Stomach (tissue), 19 donors: ENCODE measurements at places on chromosomes 6 and 20. TPM values are rescaled to one million over a fixed set of nuclear protein-coding genes. Genes with fewer than 3 reads are reported as not detected.
A peak's percentile ranks its signal among the peaks of the same experiment; 100 is the strongest.

- DNase-seq: peak; percentile 73
Measured at GRCh38 chr6:129774697-129775447, 64.9 kb upstream of the ARHGAP18 start.

- no peak for DNase-seq
Measured at GRCh38 chr6:136989571-136990241, 55.1 kb downstream of the IL20RA start.

GRCh38 chr6:42113936-42114636 lies 28.3 kb downstream of the C6orf132 start:
- peak; percentile 72 for DNase-seq

- no peak for DNase-seq
Measured at GRCh38 chr6:70037445-70037844, 171.1 kb downstream of the COL19A1 start.

DNA sequence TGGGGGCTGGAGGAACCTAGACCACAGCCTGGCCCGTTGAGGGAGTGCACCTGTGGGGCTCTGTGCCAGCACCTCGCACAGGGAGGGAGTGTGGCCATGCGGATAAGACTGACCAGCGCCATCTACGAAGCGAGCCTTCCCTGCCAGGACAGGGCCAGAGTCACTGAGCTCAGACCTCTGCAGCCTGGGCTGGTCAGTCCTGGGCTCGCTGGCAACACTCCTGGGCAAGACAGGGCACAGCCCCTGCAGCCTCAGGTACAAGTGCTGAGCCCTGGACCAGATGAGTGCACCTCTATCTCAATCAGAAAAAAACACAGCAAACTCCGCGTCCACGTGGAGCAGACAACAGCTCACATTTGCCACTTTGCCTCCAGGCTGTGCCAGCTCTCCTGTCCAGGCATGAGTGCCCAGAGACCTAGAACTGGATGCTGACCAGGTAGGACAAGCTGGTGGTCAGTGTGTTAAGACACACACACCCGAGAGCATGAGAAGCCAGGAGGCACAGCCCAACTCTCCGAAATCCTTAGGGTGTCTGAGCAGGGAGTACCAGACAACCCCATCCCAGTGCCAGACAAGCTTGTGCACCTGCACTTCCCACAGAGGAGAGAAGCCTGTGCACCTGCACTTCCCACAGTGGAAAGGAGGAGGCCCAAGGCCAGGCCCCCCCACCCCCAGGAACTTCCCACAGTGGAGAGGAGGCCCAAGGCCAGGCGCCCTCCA lies 4.9 kb downstream of the ARFRP1 start:
- no peak for DNase-seq

DNA sequence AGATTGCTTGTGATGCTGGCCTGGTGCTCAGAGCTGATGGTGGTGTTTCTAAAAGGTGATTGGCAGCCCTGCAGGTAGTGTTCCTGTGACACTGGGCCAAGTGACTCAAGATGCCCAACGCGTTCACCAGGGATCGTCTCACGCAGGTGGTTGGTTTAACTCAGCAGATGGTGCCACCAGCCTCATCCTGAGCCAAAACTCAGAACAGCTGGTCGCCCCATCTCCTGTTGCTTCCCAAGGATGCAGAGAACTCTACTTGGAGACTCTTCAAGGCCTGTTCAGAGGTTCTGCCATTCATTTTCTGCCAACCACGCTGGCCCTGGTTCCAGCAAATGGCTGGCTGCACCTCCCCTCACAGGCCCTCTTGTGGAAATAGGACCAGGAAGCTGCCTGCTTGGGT lies 394.4 kb downstream of the CDH26 start:
- no peak for DNase-seq

- DNase-seq: no peak
Measured at GRCh38 chr6:87641065-87641692, 51.2 kb downstream of the ORC3 start.

GRCh38 chr6:102736941-102737368 lies 1343.4 kb downstream of the GRIK2 start:
- DNase-seq: no peak

GRCh38 chr6:110366256-110366655 lies 8.1 kb upstream of the METTL24 start:
- DNase-seq: peak; percentile 24

Gene SIRPB1
- 2.9 TPM for total RNA-seq

Gene GFRAL
- not detected for total RNA-seq

Gene FOXC1
- 2.0 TPM for total RNA-seq

Gene SLC22A23
- 19.6 TPM for total RNA-seq

Gene COL19A1
- total RNA-seq: 2.5 TPM
